ENCODE measurements at places on chromosomes 1 and 21. TPM values are rescaled to one million over a fixed set of nuclear protein-coding genes. Genes with fewer than 3 reads are reported as not detected.

CNKSR1 gene
- 1.7 TPM for total RNA-seq

GRCh38 chr1:9426291-9426711 is 113.0 kb upstream of the SLC25A33 start:
- DNase-seq, result peak; percentile 31

DNA sequence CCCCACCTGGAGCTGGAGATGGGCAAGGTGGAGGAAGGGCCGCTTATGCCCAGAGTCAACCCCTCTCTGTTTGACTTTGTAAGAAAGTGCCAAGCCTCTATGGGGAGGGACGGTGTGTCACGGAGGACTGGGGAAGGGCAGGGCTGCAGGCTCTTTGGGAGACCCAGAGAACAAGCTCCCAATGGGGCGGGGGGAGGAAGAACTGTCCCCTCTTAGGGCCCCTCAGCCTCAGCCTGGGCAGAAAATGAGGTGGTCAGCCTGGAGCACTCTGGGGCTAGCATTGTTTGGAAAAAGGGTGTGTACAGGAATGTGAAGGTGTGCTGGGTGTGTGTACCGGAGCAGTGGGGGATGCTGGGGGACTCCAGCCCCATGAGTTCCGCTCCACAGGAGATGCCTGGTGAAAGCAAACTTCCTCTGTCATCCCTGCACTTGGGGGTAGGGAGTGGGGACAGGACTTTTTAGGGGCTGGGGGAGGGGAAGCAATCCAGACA is 1.2 kb upstream of the INAVA start:
- peak; percentile 17 for DNase-seq

DNA sequence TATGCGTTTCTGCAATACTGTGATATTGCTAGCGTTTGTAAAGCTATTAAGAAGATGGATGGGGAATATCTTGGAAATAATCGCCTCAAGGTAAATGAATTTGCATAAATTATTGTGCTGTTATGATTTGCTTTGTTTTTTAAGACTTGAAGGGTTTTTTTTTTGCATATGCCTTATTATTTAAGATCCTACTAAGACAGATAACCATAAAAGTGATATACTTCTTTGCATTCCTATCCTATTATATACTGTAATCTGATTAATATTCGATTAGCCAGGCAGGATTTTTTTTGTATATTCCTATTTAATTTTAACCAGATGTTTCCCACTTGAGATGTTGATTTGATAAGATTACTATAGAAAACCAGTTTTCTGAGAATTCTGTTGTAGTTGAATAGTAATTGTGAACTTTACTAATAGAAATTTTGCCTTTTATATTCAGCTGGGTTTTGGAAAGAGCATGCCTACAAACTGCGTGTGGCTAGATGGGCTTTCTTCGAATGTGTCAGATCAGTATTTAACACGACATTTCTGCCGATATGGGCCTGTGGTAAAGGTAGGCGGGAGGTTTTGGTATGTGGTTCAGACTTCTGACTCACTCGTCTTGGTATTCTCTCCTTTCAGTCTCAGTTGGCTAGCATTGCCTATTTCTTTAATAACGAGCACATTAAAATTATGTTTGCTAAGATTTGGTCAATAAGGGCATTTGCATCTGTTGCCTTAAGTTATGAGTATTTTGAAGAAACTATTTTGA is 56.8 kb downstream of the ZBTB17 start:
- no peak for DNase-seq

DNA sequence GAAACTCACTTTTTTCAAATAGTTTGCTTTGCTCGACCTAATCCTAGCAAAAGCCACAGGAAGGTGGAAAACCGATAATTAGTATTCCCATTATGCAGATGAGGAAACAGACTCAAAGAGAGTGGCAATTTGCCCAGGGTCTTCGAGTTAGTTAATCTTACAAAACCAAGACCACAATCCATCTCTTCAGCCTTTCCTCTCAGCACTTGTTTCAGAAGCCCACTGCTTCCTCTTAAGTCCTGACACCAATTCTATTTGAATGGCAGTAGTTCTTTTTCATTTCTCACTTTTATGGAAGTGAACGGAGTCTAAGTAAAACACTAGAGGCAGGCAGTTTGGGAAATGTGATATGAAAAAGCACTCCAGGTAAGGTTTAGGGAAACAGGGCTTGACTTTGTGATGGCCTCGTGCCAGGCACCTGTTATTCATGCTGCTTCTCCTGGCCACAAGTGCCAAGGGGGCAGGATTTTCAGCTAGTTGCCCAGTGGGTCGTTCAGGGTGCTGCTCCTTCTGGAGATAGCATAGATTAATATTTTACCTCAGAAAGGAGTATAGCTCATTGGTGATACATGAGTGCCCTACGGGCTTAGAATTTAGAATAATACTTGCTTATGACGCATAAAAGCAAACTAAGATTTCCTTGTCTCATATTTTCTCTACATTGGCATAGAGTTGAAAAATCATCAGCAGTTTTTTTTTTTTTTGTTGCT is 76.6 kb upstream of the NRIP1 start:
- no peak for DNase-seq

- DNase-seq, result no peak
Observed at GRCh38 chr1:70893381-70893780, 154.2 kb downstream of the PTGER3 start.

DNA sequence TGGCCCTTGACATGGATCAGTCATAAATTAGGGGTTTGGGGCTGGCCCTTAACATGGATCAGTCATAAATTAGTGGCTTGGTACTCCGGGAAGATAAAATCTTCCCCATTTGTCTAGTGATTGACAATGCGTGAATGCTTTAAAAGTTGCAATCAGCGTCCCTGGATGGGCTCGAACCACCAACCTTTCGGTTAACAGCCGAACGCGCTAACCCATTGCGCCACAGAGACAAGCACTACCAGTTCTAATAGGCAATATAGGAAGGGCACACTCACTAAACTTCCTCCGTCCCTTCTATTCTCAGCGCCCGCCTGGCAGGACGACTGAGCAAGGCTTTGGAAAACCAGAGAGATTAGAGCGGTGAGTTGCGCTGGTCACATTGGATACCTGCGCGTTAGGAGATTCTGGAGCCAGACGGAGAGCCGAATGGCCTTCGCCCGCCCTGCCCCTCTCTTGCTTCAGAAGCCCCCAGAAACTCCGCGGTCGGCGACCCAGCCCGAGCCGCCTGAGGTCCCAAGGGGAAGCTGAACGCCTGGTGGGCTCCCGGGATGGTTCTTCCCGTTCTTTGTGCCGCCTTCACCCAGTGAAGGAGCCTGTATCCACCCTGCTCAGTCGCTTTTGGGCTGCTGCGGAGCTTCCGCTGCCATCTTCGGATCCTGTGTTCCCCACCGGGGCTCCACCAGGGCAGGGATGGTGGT is 235.9 kb downstream of the FAM72C start:
- no peak for DNase-seq

MFAP2 gene
- total RNA-seq, result 29.9 TPM

GRCh38 chr1:6447016-6447817 is 18.8 kb downstream of the TNFRSF25 start:
- no peak for DNase-seq
